Heart right ventricle (tissue), 16 donors: ENCODE measurements at places on chromosomes 3 and 15. TPM values are rescaled to one million over a fixed set of nuclear protein-coding genes. Genes with fewer than 3 reads are reported as not detected.

Gene WDR72
- 0.09 TPM for total RNA-seq

- DNase-seq: no peak
Measured at GRCh38 chr15:61639491-61639890, 410.4 kb upstream of the RORA start.

DNA sequence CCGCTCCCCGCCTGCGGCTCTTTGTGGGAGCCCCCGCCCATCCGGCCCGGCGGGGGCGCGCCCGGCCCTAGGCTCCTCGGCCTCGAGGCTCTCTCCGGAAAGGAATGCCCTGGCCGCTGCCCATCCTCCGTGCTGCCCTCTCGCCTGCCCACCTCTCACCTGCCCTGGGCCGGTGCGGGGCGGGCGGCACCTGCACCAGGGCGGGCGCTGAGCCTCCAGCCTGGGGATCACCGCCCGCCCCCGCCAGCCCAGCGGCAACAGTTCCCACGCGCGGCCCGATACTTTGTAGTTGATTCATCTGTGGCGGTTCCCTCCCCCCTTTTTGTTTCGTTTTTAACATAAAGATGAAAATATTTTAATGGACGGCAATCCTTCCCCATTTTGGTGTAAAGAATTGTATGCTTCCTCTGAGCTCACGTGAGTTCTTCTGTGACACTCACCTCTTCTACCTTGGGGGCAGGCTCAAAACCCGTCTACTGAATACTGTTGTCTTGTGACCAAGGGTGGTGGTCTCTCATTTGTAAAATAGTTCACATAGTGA, 1.9 kb downstream of the KLF13 start:
- DNase-seq: no peak

GRCh38 chr3:108410531-108410984, 99.8 kb downstream of the MYH15 start:
- peak; percentile 17 for DNase-seq

DNA sequence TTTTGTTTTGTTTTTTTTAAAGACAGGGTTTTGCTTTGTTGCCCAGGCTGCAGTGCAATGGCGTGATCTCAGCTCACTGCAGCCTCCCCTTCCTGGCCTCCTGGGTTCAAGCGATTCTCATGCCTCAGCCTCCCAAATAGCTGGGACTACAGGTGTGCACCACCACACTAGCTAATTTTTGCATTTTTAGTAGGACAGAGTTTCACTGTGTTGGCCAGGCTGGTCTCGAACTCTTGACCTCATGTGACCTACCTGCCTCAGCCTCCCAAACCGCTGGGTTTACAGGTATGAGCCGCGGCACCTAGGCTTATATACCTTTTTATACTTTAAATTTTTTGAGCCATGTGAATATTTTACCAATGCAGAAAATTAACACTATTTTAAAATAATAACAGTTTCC, 56.9 kb upstream of the HERC1 start:
- no peak for DNase-seq

DNA sequence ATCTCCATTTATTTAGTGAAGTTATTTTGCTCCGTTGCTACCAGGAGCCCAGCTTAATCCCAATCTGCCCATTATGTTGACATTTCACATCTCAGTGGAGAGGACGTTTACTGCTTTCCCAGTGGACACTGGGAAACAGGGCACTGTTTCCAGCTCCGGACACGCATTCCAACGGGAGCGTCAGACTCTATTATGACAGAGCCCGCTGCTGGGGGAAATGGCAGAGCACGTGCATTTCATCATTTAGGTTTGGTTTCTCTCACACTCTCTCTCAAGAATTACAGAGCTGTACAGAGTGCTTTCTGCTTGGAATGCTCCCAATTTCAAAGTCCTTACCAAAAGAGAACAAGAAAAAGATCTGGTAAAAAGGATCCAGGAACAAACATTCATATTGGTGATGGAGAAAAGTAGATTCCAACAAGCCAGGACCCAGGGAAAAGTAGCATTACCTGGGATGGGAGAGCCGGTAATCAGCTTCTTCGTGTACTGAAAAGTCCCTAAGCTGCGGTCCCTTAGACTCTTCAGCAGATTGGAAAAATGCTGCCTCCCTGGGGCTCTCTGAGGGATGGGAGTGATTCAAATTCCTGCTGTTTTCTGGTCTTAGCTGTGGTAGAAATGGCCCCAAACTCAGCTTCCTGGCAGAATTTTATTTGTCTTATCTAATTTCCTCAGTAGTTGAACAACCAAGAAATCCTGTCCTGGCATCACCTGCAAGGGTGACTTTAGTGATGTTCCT, 136.0 kb upstream of the THBS1 start:
- no peak for DNase-seq

Gene PAQR9
- total RNA-seq: 13.1 TPM

DNA sequence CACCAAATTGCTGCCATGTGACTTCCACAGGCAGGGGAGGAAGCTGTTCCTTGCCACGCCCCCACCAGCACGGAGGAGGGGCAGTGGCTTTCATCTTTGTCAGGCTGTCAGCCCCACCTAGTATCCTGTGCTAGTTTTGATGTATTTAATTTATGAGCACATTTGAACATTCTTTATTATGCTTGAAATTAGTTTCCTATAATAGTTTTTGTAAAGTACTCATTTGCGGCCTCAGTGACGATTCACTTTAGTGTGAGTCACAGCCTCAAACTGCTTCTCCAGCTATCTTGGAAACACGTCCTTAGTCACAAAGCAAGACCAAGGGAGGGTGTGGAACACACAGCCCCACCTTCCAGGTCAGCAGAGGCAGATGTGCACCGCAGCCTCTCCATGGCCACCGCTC, 239.9 kb upstream of the ATP10A start:
- no peak for DNase-seq

DNA sequence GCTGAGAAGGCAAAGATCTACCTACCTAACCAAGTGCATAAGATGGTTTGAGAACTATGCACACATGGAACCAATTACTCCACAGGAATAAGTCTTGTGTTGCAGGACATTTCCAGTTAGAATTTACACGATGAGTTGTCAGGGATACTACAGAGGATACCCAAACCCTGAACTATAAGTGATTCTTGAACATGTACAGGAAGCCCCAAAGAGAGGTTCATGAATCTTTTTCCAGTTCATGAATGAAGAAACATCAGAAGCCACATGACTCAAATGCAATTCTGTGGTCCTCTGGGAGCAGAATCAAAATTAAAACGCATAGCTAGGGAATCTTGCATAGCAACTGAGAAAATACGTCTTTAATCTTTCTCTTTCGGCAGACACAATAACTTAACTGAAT, 114.1 kb upstream of the LMCD1 start:
- no peak for DNase-seq

- no peak for DNase-seq
Measured at GRCh38 chr3:190532731-190533203, 18.9 kb downstream of the IL1RAP start.

Gene PIF1
- 0.48 TPM for total RNA-seq

GRCh38 chr3:138995706-138996105, 10.4 kb downstream of the PRR23A start:
- no peak for DNase-seq

DNA sequence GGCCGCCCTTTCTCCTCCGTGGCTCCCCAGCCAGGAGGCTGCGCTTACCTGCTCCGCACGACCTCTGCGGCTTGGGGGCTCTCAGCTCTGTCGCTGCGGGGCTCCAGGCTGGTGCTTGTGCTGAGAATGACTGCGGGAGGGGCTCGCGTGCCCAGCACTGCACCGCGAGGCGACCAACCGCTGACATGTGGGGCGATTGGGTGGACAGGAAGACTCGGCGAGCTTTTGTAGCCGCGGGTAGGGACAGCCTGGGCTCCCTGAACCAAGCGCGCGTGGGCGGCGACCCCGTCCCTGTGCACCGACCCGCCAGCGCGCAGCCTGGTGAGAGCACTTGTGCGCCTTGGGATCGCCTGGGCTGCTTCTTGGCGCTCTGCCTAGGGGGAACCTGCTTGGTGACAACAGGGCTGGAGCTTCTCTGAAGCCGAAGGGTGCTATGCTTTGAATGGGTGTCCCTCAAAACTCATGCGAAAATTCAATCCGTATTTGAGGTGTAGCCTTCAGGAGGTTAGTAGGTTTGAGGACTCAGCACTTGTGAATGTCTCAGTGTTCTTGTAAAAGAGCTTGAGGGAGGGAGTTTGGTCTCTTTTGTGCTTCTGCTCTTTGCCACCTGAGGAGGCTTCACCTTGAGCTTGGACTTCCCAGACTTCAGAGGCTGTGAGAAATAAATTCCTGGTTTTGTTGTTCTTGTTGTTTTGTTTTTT, 50.4 kb downstream of the IL12A start:
- DNase-seq: peak; percentile 15
